ENCODE measurements at places on chromosomes 7 and 10.

GRCh38 chr7:85733169-85733915 lies 546.5 kb upstream of the SEMA3D start:
- no peak for DNase-seq

- DNase-seq, result no peak
Observed at GRCh38 chr7:157993406-157994105, 594.1 kb downstream of the PTPRN2 start.

DNA sequence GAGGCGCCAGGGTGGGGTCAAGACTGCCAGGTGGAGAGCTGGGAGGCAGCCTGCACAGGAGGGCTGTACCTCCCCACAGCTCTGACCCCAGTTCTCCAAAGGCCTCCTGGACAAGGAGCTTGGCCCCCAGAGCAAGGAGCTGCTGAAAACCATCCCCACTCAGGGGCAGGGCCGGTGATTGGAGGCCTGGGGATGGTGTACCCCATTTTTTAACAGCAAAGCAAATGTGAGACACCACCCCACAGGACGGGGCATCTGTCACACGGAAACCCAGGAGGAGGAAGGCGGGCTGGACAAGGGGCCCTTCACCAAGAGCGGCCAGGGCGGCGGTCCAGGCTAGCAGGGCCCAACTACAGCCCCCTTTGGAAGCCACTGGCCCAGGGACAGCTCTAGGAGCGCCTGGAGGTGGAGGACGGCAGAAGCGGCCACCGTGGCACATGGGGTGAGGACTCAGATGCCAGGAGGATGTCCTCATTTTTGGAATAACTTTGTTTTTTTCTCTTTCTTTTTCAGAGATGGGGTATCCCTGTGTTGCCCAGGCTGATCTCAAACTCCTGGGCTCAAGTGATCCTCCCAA lies 56.4 kb upstream of the TNRC18 start:
- DNase-seq, result no peak

- DNase-seq, result no peak
Observed at GRCh38 chr10:77810446-77811335, 115.9 kb downstream of the DLG5 start.

GRCh38 chr10:103843854-103844570 lies 11.4 kb downstream of the SH3PXD2A start:
- DNase-seq, result no peak

DNA sequence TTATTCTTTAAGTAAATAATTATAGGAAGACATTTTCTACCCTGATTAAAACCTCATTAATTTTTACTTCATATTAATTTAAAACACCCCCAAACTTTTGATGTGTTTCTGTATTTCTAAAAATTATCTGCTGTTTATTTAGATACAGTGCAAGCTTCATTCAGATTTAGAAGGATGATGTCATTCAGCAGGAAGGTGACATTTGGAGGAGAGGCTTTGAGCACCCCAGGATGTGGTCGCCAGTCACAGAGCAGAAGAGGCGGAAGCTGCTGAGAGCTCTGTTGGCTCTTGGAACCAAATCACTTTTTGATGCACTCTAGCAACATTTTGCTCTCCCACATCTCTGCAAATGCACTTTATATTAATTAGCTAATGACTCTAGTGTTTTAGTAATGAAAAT lies 233.9 kb upstream of the CACNA2D1 start:
- no peak for DNase-seq

GRCh38 chr10:72727130-72727529 lies 35.2 kb downstream of the MCU start:
- DNase-seq, result no peak

- no peak for DNase-seq
Observed at GRCh38 chr10:98619446-98619845, 172.7 kb upstream of the HPS1 start.

- DNase-seq, result no peak
Observed at GRCh38 chr10:44373341-44373995, 11.4 kb downstream of the CXCL12 start.

DNA sequence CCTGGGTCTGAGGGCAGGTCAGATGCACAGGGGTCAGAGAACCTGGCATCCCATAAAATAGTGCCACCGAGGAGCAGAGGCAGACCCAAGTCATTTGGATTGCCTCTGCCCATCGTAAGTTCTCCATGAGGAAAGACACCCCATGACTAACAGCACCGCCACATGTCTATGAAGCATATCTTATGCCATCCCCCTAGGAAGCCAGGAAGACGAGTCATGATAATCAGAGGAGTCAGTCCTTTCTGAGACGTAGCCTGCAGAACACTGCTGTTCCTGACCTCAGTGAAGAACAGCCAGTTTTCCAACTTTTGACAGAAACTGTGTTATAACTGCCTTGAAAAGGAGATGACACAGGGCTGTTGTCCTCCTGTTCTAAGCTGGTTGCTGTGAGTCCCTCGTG lies 51.2 kb downstream of the INSYN2A start:
- no peak for DNase-seq

- no peak for DNase-seq
Observed at GRCh38 chr10:58867683-58868082, 308.8 kb upstream of the PHYHIPL start.

DNA sequence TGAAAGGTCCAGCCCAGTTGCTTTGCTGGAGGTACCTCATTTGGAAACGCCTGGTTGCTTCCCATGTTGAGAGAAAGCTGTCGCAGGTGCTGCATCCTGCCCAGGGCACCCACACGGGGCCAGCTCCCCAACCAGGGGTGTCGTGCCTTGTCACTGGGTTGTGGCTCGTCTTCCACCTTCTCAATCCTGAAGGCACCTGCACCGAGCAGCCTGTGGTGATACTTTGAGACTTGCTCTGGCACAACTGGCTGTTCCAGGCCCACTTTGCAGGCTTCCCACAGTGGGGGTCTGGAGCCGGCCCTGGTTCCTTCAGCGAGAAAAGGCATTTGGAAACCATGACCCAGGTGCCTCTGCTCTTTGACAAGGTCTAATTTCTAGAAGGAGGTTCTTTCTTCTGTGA lies 197.3 kb upstream of the PPP2R2D start:
- no peak for DNase-seq

DNA sequence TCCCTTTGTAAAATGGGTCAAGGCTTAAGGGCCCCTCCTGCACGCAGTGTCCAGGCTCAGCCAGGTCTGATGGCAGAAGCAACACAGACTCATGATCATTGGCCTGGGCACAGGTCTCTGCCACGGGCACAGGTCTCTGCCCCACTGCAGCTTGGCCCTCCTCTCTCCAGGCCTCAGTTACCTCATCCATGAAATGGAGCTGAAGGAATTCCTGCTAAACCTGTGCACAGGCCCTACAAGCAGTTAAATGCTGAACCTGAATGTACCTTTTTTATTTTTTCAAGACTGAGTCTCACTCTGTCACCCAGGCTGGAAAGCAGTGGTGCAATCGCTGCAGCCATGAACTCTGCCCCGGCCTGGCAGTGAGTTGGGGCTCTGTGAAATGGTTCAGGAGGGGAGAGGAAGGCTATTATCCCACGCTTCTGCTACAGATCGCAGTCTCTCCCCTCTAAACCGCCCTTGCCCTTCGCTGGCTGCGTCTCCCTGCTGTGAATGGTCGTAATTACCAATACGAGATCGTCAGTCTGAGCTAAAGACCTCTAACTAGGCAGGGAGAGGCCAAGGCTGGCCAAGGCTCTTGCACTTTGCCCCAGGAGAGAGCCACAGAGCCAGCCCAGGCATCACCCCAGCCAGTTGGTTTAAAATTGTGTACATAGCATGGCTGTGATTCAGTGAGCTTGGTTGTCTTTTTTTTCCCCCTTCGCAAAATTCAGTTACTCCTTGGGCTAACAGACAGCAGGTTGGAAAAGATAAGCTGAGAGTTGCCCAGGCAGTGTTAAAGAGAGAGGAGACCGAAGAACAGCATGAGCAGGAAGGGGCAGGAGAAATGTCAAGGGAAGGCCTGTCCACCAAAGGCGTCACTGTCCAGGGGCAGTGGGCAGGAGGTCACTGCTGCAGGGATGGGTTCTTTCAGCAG lies 93.0 kb upstream of the KCTD7 start:
- DNase-seq, result no peak

GRCh38 chr7:121433775-121434174 lies 37.7 kb upstream of the FAM3C start:
- DNase-seq, result no peak

DNA sequence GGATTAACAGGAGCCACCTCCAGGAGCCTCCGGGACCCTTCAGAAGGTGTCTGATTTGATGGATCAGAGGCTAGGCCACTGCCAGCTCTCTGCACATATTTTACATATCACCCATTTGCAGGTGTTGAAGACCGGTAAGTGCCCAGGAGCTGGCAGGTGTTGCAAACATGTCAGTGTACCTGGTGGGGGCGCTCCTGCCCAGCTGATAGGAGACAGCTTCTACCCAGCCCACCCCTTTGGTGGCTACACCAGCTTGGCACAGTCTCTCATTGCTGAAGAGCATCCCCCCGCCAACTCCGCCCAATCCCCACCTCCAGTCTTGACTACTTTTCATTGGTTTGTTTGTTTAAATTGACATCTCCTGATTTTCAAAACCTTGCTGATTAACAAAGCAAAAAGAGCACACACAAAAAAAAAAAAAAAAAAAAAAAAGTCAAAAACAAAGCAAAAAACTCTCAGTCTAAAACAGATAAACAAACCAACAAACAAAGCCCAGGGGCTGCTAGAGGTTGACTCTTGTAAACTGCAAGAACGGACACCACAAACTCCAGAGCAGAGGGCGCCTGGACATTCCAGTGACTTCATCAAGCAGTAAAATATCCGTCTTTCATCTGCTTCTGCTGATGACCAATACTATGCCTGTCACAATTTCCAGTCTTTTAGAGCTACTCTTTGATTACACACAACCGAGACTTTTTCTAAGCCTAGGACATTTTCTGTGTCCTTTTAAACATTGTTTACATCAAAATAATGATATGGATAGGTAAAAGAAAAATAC lies 275.3 kb downstream of the NRG3 start:
- no peak for DNase-seq

- DNase-seq, result no peak
Observed at GRCh38 chr10:78130966-78131710, 97.5 kb downstream of the RPS24 start.

DNA sequence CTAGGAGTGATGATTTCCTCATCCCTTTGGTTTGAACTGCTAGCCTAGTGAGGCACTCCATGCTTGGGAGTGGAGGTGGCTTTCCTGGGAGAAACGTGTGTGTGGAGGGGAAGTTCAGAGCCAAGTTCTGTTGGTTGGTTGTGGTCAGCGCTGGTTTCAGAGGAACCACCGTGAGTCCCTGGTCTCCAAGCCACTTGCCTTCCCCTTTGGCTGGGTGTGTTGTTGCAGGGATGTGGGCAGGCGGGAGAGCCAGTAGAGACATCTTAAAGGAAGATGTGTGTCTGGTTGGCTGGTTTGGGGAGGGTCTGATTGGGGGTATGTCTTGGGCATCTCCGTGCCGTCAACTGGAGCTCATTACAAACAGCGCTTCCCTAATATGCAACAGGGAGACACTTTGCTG lies 130.8 kb upstream of the TCF7L2 start:
- DNase-seq, result no peak

DNA sequence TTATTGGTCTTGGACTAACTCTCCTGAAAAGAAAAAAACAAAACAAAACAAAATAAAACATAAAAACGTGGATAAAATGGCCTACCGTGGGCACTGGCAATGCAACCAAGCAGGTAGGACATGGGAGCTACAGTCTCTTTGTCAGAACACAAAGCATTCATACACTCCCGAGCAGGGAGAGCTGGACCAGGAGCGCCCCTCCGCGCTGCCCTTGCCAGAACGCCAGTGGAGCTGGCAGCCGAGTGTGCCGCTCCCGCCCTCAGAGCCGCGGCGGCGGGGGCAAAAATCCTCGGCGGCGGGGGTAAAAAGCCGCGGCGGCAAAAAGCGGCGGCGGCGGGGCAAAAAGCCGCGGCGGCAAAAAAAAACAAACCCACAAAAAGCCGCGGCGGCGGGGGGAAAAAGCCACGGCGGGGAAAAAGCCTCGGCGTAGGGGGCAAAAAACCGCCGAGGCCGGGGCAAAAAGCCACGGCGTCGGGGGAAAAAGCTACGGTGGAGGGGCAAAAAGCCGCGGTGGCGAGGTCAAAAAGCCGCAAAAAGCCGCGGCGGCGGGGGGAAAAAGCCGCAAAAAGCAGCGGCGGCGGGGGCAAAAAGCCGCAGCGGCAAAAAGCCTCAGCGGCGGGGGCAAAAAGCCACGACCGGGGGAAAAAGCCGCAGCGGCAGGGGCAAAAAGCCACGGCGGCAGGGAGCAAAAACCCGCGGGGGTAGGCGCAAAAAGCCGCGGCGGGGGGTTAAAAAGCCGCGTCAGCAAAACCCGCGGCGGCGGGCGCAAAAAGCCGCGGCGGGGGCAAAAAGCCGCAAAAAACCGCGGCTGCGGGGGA lies 418.1 kb downstream of the ZNF716 start:
- no peak for DNase-seq

DNA sequence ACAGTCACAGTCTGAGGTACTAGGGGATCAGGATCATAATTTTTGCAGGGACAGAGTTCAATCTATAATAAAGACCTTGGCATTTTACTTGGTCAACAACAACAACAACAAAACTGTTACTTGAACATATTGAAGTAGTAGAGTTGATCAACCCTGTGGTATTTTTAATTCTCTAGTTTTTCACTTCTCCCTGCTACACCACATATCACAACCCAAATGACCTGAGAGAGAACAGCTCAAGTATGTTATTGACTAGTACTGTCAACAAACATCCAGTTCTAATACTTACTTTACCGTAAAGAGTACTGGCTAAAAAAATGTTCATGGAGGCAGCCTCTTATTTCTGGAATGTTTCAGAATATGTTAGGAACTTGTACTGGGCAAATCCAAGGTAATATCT lies 90.5 kb upstream of the FAM3C start:
- DNase-seq, result no peak

DNA sequence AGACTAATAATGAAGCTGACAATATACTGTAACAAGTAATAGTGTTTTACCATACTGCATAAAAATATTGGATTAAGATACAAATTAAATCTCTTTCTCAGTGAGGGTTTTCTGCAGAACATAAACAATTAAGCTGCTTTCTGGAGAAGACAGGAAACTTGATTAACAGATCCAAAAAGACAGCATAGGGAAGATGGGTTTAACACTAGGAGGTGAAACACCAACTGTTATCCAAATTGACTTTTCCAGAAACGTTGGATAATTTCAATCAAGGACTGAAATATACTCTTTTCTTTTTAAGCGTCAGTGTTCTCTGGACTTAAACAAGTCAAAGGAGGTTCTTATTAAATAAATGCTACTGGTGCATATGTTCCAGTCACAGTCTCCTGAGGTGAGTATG lies 45.3 kb upstream of the IMMP2L start:
- DNase-seq, result no peak

- DNase-seq, result no peak
Observed at GRCh38 chr10:82071231-82071630, 196.2 kb downstream of the NRG3 start.

- no peak for DNase-seq
Observed at GRCh38 chr7:37957221-37957970, 37.0 kb downstream of the EPDR1 start.

GRCh38 chr10:17226891-17227303 lies 1.1 kb upstream of the VIM start:
- no peak for DNase-seq

- no peak for DNase-seq
Observed at GRCh38 chr7:156651474-156651873, 10.9 kb downstream of the RNF32 start.

DNA sequence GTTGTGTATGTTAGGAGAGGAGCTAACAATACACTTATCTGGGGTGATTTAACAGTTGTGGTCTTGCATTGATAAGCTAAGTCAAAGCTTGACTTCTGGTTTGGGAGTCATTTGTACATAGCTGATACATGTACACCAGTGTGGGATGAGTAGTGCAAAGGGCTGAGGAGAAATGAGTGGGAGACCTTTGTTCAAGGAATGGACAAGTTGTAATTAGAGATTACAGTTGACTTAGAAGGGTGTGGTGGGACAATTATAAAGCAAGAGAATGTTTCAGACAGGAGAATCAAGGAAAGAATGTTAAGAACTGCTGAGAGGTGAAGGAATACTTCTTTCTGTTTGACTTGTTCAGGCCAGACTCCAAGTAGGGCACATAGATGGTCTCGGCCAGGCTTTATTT lies 209.7 kb upstream of the STEAP4 start:
- DNase-seq, result no peak

All from stimulated activated CD4-positive, alpha-beta T cell treated with anti-CD3 and anti-CD28 coated beads, TNF-alpha, amount 100 ng/mL, for 1 hour (primary cell).